ENCODE measurements at places on chromosomes 2 and 18. TPM values are rescaled to one million over a fixed set of nuclear protein-coding genes. Genes with fewer than 3 reads are reported as not detected.

GRCh38 chr2:28717339-28717758, 34.3 kb upstream of the PPP1CB start:
- no peak for DNase-seq

- DNase-seq: no peak
Observed at GRCh38 chr2:110832740-110833139, 100.4 kb downstream of the ACOXL start.

- no peak for DNase-seq
Observed at GRCh38 chr18:41713969-41714825, 240.8 kb upstream of the PIK3C3 start.

DNA sequence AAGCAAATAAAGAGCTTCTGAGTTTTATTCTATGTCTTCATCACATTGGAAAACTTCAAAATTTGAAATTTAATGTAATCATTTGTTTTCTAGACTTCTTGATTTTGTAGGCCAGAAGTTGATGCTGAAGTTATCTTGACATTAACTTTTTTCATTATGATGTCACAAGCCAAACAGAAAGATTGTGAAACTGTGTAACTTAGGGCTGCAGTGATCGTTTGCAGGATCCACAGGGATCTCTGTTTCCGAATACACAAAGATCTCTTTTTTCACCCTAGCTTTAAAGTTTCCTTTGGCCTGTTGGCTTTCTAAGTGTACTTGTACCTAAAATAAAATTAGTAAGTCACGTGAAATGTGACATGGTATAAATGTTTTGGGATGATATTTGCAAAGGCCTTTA, 594.9 kb upstream of the CDH2 start:
- no peak for DNase-seq

- DNase-seq: peak; percentile 2
Observed at GRCh38 chr18:62663731-62664336, 51.5 kb upstream of the PHLPP1 start.

Gene METAP1D
- 4.5 TPM for polyA plus RNA-seq

Gene TLX2
- polyA plus RNA-seq: not detected
